ENCODE measurements at places on chromosomes 6 and 20.

DNA sequence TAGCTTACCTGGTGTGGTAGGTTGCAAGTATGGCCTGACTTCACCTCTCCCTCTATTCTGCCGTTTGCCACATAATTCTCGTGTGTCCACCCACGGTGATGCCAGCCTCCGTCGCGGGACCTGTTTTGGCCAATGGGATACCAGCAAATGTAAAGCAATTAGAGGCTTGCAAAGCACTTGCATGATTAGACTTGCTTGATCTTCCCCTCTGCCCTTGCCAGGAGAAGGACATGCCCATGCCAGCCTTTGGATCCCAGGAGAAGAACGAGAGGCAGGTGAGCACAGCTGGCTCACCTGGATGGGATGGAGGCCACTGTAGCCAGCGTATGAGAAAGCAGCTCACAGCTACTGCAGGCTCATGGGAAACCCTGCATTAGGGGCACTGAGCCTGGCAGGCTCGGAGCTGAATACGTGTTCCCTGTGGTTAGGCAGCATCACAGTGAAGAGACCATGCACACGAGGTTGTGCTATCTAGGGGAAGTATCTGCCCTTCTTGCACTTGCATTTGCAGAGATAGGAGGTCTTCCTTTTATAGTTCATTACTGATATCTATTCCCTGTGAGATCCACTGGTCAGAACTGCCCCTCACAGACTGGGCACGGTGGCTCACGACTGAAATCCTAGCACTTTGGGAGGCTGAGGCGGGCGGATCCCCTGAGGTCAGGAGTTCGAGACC is 62.4 kb downstream of the TMEM242 start:
- no peak for DNase-seq

DNA sequence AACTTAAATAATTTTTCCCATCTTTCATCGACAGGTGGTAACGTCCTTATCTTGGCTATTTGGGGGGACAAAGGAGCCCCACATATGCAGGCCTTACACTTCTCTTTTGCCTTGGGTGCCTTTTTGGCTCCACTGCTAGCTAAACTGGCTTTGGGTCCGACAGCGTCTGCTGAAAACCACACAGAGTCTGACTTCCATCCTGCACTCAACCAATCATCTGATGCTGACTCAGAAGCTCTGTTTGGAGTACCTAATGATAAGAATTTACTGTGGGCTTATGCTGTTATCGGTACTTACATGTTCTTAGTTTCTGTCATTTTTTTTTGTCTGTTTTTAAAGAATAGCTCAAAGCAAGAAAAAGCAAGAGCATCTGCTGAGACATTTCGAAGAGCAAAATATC is 178.5 kb downstream of the SLC16A10 start:
- DNase-seq: no peak

DNA sequence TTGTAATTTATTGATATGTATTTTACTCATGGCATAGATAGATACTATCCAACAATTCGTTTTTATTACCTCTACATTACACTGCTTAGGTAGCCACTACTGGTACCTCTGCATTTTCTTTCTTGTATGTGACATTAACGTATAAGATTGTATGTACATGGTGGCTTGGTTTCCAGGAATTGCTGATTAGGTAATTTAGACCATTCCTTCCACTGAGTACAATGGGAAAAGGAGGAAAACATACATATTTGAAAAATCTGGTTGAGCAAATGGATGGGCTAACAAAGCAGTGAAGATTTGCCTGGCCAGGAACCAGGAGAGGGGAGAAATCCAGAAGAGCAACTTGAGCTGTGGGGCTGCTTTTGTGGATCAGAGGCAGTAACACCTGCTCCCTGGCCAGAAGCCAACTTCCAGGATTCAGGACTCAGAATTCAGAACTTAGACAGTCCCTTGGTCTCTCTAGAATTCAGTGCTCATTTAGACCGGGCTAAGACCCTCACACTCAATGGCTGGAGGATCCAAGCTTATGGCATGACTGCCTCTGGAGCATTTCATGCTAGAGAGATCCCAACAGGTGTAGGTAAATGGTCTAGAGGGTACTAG is 17.9 kb upstream of the MICB start:
- DNase-seq: no peak

DNA sequence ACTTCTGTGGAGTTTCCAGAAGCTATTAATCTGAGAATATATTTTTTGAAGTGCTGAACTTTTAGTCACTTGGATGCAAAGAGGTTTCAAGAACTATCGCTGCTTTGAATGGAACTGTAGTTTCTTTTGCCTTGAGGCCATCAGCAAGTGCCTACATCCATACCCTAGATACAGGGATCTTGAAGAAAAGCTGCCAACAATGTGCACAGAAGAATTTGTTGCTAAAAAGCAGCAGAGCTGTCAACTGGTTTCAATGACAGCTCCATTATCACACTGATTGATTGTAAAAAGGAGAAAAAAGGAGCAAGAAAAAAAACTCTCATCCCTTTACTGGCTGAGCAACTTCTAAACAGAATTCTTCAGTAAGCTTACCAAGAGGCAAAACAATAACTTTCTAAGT is 251.0 kb upstream of the NRSN1 start:
- no peak for DNase-seq

- no peak for DNase-seq
Measured at GRCh38 chr6:55694148-55694547, 115.2 kb upstream of the HMGCLL1 start.

- DNase-seq: no peak
Measured at GRCh38 chr6:154768280-154768679, 35.1 kb downstream of the SCAF8 start.

GRCh38 chr20:50837532-50838321 is 42.9 kb downstream of the BCAS4 start:
- no peak for DNase-seq

- DNase-seq: no peak
Measured at GRCh38 chr20:3843490-3843889, 3.1 kb upstream of the MAVS start.

Data from CD4-positive, alpha-beta T cell treated with Interleukin-10 for 1 hour (primary cell).